Midbrain (tissue), 1 donor: ENCODE measurements at places on chromosomes 3 and 15.

- no peak for DNase-seq
Observed at GRCh38 chr3:133962849-133963248, 66.9 kb downstream of the SLCO2A1 start.

GRCh38 chr15:38069511-38070011 lies 135.1 kb downstream of the TMCO5A start:
- no peak for DNase-seq

GRCh38 chr3:140436421-140436820 lies 241.4 kb upstream of the TRIM42 start:
- DNase-seq: no peak

DNA sequence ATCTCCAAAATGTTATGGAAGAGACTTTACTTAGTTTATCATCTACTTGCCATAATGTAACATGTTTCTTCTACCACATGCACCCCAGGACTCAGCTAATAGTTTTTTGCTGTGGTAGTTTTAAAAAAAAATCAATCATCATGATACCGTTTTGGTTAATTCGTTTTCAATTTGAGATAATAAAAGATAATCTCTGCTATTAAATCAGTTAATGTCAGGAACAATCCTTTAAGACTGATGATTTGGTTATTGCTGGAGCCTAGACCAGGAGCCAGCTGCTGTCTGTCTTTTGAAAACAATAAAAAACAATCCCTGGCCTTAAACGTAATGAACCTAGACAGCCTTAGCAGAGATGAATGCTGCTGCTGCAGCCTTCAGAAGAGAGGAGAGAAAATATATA lies 403.7 kb downstream of the OXSM start:
- no peak for DNase-seq

- no peak for DNase-seq
Observed at GRCh38 chr3:190089711-190090110, 31.0 kb downstream of the P3H2 start.

DNA sequence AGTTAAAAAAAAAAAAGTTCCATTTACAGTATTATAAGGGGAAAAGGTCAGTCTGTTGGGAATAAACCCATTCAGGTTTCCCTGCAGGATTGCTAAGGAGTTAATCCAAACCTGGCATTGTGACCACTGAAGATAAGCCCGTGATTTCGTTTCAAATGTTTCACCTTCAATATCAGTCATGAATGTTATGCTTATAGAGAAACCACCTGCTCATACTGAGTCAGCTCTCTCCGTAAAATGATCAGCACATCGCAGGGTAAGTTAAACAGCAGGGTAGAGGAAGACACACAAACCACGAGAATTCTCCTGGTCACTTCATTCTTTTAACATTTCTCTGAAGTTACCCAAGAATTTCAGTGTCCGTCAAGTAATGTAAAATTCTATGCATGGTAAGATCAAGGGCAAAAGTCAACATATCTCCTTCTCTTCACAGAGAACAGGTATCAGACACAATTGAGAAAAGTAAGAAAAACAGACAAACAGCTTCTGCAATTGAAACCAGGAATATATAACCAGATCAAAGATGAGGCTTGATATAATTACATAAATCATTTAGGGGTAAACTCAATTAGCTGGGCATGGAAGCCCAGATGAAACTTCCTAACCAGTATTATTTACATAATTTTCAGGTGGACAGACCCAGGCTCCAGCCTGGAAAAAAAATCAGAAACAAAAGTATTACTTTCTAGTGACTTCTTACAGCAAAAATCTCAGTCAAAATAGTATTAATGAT lies 67.6 kb upstream of the ARHGEF3 start:
- DNase-seq: no peak

DNA sequence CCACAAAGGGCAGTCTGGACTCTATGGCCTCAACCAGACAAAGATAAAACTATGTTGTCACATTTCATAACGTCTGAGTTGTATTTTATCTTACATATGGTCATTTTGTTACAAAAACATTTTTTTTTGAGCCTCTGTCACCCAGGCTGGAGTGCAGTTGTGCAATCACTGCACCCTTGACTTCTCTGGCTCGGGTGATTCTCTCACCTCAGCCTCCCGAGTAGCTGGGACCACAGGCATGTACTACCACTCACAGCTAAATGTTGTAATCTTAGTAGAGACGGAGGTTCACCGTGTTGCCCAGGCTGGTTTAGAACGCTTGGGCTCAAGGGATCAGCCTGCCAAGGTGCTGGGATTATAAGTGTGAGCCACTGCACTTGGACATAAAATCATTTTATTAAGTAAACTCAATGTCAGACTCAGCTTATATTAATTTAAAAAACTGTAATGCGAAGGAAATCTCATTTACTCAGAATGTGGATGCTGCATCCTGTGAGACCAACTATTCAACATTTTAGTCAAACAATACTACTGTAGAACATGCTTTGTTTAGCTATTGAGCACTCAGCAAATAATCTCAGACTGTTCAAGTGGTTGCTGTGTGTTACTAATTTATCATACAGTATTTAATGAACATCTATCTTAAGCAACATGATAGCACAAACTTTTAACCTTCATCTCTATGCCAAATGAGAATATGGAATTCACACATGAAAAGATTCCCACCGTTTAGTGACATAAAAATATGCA lies 209.2 kb downstream of the TBL1XR1 start:
- no peak for DNase-seq

DNA sequence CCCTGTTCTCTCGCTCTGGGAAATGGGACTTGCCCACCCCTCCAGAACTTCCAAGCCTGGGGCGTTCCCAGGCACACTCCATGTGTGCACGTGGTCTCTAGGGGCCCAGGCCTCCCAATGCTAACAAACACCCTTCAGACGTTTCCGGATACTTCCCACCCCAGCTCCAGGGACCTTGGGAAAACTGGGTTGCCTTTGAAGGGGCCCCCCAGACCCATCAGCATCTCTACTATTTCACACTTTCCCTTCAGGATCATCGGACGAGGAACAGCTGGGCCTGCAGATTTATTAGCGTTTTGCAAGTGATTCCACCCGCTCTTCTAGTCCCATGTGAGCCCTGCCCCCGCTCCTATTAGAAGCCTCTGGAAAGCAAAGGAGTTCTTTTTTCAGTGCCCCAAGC lies 63.2 kb downstream of the MAGEF1 start:
- DNase-seq: no peak

- DNase-seq: no peak
Observed at GRCh38 chr15:50496692-50497091, 49.8 kb downstream of the USP50 start.

DNA sequence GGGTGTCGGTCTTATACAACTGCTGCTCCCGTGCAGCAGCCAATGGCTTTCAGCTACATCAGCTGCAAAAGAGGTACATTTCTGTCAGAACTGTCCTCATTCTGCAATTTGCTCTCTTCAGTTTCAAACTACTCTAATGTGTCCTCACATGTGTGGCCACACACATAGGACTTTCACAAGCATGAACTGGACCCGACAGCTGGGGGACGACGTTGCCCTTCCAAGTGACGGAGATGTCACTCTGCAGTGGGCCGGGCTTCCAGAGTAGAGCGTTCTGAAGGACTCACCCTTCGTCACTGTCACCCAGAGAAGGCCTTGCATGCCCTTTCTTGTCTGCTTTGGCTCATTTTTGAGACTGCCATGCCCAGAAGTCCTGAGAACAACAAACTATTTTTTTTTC lies 189.8 kb downstream of the ATP10A start:
- no peak for DNase-seq

DNA sequence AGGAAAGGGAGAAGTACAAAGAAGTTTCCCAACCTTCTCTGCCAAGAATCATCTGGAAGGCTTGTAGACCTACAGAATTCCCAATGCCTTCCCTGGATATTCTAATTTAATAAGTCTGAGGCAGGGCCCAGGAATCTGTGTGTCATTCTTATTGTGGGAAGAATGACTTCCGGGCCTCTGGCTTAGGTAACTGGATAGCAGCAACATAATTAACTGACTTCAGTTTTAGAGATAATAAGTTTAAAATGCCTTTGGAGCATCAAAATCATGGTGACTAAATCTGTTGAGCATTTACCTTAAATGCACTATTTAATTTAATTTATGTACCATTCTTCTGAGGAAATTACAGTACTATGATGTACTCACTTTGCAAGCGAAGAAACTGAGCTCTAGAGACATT lies 44.3 kb upstream of the TM4SF1 start:
- no peak for DNase-seq

- no peak for DNase-seq
Observed at GRCh38 chr3:11211531-11212298, 57.4 kb downstream of the HRH1 start.

DNA sequence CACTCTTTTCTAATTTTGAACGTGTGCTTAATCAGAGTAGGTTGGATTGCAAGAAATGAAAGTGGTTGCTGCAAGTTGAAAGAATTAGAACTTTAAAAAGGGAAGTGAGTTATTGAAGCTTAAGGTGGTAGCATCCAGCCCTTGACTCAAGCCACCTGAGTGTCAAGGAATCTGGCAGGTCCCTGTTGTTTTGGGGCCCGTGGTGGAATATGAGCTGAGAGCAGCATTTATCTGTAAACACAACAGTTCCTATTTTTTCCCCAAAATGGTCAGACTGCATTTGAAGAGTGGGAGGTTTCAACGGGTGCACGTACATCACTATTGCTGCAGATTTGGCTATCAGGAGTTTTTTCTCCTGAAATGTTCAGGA lies 1.7 kb downstream of the ITPR1 start:
- no peak for DNase-seq
